Activated naive CD4-positive, alpha-beta T cell treated with anti-CD3 and anti-CD28 coated beads for 36 hours (primary cell): ENCODE measurements at places on chromosomes 3 and 15. TPM values are rescaled to one million over a fixed set of nuclear protein-coding genes. Genes with fewer than 3 reads are reported as not detected.

Gene C3orf70
- not detected for total RNA-seq

Gene HRH1
- 0.10 TPM for total RNA-seq

Gene RLBP1
- not detected for total RNA-seq

Gene FANCD2
- 90.8 TPM for total RNA-seq

DNA sequence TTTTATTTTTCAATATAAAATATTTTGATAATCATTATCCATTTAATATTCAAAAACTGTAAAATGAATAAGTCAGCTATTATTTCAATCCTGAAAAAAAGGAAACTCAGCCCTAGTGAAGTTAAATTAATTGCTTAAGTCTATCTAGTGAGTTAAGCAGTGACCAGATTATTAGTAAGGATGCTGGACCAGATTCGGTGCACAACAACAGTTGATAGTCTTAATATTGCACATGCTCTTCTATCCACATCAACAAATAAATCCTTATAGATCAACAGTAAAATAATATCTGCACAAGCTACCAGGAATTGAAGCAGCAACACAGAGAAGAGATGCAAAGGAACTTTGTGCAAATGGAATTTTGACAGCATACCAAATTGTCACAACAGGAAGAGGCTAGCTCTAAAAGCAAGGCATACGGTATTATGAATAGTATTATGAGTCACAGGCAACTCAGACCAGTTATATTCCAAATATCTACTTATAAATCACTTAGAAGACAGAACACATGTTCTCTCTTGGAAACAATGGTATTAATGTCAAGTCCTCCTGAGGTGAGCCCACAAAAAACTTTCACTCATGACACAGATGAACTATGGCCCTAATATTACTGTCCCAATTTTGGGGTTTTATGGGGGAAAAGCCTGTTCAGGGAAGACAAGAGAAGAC lies 24.9 kb downstream of the VPS13C start:
- H3K36me3 ChIP-seq, result peaks cover 29% of the 10 kb centered on the region
- DNase-seq, result no peak
- no peaks in the 10 kb centered on the region for H3K27me3 ChIP-seq
- H3K4me3 ChIP-seq, result no peak overlapping the region
- peaks cover 8% of the 10 kb centered on the region for H3K4me1 ChIP-seq

DNA sequence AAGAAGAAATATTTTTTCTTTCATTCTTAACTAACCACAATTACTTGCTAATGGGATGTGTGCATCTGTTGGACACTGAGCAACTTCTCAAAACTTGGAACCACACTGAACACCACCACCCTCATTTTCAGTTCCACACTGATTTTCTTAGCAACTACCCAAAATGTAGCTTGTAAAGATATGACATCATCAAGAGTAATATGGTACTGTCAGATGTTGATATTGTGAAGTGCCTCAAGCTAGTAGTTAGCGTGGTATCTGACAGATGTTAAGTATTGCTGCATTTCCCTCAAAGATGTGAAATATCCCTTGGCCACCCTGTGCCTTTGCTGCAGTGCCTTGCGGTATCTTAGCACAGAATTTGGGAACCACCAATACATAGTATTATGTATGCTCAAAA lies 9.3 kb downstream of the RFTN1 start:
- H3K4me1 ChIP-seq, result peaks cover 63% of the 10 kb centered on the region
- no peaks in the 10 kb centered on the region for H3K27me3 ChIP-seq
- no peak for DNase-seq
- H3K36me3 ChIP-seq, result peaks cover 52% of the 10 kb centered on the region
- H3K27ac ChIP-seq, result no peak overlapping the region

DNA sequence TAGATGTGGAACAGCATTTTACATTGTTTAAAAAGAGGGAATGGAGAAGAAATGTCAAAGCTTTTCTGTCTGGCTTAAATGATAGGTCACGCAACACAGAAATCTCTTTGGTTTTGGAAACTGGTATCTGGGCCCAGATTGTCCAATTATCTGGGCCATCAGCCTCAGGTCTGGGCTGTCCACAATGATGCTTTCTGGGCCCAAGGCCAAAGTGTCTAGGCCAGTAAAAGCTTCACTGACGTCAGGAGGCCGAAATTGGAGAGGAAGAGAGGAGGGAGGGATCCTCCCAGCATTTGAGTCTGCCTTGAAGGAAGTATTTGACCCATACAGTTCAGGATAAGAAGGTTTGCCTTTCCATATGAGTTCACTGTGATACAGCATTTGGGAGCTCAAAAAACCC lies 60.7 kb upstream of the ALDH1A3 start:
- H3K4me1 ChIP-seq, result peaks cover 2% of the 10 kb centered on the region
- DNase-seq, result no peak
- no peak overlapping the region for H3K27ac ChIP-seq
- H3K36me3 ChIP-seq, result peaks cover 2% of the 10 kb centered on the region
- peaks cover 32% of the 10 kb centered on the region for H3K27me3 ChIP-seq

GRCh38 chr3:176579711-176580185 lies 617.5 kb downstream of the TBL1XR1 start:
- H3K27ac ChIP-seq, result no peak overlapping the region
- H3K36me3 ChIP-seq, result no peaks in the 10 kb centered on the region
- no peak for DNase-seq
- H3K4me3 ChIP-seq, result no peak overlapping the region

DNA sequence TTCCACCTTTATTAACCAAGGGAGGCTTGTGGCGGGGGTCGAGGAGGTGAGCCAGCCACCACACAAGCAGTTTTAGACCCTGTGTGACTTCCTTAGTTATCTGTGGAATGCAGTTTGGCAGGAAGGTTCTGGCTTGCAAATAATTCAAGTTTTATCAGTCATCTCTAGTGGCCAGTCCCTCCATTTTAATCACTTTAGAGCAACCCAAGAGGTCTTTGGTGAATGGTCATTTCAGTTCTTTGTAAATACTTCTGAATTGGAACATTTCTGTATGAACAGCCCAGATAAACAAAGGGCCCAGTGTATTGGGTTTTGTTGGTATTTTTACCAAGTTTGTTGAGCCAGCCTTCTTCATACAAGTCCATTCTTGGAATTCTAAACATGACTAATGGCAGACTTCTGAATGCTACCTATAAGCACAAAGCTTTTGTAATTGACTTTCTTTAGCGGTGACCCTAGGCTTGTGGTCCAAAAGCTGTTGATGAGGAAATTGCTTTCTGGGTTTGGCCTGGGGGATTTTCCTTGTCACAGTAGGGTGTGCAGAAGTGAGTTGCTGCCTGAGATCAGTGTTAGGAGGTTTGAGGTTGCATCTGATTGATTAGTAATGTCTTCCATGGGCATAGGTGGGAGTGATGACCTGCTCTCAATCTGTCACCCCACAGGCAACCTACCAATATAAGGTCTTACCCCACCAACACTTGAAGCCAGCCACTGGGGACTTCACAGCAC lies 193.3 kb upstream of the TOPAZ1 start:
- no peaks in the 10 kb centered on the region for H3K36me3 ChIP-seq
- H3K4me3 ChIP-seq, result no peak overlapping the region
- peaks cover 6% of the 10 kb centered on the region for H3K4me1 ChIP-seq
- no peak overlapping the region for H3K27ac ChIP-seq
- H3K27me3 ChIP-seq, result peaks cover 18% of the 10 kb centered on the region

DNA sequence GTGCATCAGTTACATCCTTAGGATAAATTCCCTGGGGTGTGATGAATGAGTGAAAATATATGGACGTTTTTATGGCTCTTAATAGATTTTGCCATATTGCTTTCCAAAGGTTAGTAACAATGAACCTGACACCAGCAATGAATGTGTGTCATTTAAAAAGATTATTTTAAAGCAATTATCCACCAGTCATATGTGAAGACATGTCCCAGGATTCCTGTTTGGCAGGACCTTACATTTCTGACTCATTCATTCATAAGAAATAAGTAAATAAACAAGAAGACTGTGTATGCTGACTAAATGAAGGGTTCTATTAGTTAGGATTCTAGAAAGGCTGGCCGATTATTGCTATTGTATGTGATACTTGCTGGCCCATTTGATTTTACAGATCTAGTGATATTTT lies 201.5 kb downstream of the SOX2 start:
- no peaks in the 10 kb centered on the region for H3K36me3 ChIP-seq
- DNase-seq, result no peak
- H3K4me3 ChIP-seq, result no peak overlapping the region
- no peaks in the 10 kb centered on the region for H3K27me3 ChIP-seq
- H3K4me1 ChIP-seq, result no peaks in the 10 kb centered on the region

DNA sequence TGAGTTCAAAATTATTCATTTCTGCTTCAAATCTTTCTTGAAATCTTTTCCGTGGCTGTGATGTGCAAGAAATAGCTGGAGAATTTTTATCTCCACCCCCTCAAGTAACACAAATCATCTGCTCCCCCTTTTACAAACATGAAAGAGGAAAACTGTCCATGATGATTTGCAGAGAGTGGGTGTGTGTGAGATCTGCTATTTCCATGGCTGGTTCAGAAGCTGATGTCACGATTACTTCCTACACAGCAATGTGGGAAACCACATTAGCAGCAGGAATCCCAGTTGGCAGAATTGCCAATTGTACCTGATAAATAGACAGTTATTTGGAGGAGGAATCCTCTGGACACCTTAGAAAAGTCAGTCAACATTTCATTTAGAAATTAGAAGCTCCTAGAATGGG lies 75.2 kb upstream of the GRM7 start:
- H3K36me3 ChIP-seq, result no peaks in the 10 kb centered on the region
- no peak for DNase-seq
- H3K4me1 ChIP-seq, result no peaks in the 10 kb centered on the region
- H3K4me3 ChIP-seq, result no peak overlapping the region
- no peaks in the 10 kb centered on the region for H3K27me3 ChIP-seq

- no peak overlapping the region for H3K4me3 ChIP-seq
- no peaks in the 10 kb centered on the region for H3K36me3 ChIP-seq
- no peaks in the 10 kb centered on the region for H3K4me1 ChIP-seq
- peaks cover 3% of the 10 kb centered on the region for H3K27me3 ChIP-seq
These were observed 47.4 kb downstream of the NTRK3 start for GRCh38 chr15:88209111-88209510.

- peaks cover 15% of the 10 kb centered on the region for H3K4me1 ChIP-seq
- H3K27me3 ChIP-seq, result no peaks in the 10 kb centered on the region
- H3K27ac ChIP-seq, result no peak overlapping the region
- H3K4me3 ChIP-seq, result no peak overlapping the region
- H3K36me3 ChIP-seq, result no peaks in the 10 kb centered on the region
- no peak for DNase-seq
These were observed 3.3 kb downstream of the LIPH start for GRCh38 chr3:185549122-185549521.
